ENCODE measurements at places on chromosomes 4 and X. TPM values are rescaled to one million over a fixed set of nuclear protein-coding genes. Genes with fewer than 3 reads are reported as not detected.

Gene SYTL4
- total RNA-seq, result not detected

Gene GAGE13
- not detected for total RNA-seq

Gene ATP2B3
- not detected for total RNA-seq

Gene XPNPEP2
- total RNA-seq, result 1.3 TPM

Gene NXF2B
- not detected for total RNA-seq

Gene RAB33A
- total RNA-seq, result 21.8 TPM

Gene RAB41
- total RNA-seq, result not detected

Gene MAGEC2
- total RNA-seq, result not detected

Measured in activated naive CD4-positive, alpha-beta T cell treated with anti-CD3 and anti-CD28 coated beads, Interleukin-2, amount 10 ng/mL, durations not matched to agents 5 hours and 36 hours (primary cell).